ENCODE measurements at places on chromosomes 2 and 18.

DNA sequence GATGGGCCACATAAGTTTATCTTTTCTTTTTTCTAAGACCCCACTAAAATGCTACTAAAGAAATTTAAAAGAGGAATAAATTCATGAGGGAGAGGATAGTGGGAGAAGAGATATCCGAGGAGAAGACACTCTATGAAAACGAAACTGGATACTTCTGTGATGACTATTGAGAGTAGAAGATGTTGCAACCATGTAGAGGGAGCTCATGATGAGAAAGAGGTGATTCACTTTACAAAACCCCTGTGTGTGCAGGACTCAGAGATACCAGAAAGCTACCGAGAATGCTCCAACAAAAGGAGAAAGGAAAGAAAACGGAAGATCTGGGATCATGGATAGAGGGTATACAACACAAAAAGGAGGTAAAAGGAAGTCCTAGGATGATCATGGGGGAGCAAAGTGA, 34.9 kb downstream of the SLC38A11 start:
- DNase-seq = no peak

GRCh38 chr2:30800159-30800558, 7.1 kb downstream of the CAPN13 start:
- DNase-seq = no peak

- DNase-seq = no peak
Observed at GRCh38 chr2:197461057-197461456, 7.7 kb downstream of the COQ10B start.

GRCh38 chr18:25467226-25467987, 115.4 kb upstream of the ZNF521 start:
- DNase-seq = peak; percentile 82

DNA sequence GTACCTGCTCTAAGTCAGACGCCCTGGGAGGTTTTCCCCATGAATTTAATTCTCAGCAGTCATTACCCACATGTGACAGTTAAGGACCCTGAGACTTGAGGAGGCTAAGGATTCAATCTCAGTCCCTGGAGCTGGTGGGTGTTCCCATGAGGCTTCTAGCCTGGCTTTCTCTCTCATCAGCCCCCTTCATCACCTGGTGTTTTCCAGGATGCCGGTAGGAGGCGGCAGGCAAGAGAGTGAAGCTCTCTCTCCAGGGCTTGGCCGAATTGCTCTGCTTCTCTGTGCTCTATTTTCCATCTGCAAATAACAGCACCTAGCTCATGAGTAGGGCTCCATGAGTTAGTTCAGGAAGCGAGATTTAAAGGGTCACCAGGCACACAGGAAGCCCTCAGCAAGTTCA, 241.9 kb downstream of the PTPRM start:
- DNase-seq = no peak

DNA sequence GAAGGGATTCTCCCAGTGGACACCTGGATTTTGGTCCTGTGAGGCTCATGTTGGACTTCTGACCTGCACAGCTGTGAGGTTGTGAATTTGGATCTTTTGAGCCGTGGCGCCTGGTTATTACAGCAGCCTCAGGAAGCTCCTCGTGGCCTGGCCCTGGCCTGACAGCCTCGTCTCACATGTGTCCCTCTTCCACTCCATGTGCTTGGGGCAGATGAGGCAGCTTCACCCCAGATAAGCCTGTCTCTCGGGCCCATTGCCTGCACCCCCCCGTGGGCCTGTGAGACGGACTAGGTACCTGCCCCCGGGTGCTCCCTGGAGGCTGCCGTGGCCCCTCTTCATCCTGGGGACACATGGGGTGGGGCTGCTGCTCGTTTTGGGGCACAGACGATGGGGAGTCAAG, 51.2 kb downstream of the CTDP1 start:
- DNase-seq = no peak

Data from NCI-H446 treated with DMSO at 0.1 percent for 48 hours (cell line).